ENCODE measurements at places on chromosomes 12 and 14.

DNA sequence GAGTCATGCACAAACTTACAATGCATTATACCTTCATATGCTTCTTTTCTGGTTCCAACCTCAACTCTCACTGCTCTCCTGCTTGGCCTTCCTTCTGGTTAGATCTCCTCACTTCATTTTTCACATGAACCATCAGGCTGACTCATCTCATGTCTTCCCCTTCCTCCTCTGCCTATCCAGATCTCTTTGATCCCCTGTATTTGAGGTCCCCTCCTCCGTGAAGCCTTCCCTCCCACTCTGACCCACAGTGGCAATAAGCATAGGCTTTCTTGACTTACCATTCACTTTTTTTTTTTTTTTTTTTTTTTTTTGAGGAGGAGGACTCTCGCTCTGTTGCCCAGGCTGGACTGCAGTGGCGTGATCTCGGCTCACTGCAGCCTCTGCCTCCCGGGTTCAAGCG, 14.7 kb upstream of the ASIC1 start:
- no peak for DNase-seq

- DNase-seq, result no peak
Observed at GRCh38 chr14:61706096-61706690, 10.9 kb downstream of the HIF1A start.

DNA sequence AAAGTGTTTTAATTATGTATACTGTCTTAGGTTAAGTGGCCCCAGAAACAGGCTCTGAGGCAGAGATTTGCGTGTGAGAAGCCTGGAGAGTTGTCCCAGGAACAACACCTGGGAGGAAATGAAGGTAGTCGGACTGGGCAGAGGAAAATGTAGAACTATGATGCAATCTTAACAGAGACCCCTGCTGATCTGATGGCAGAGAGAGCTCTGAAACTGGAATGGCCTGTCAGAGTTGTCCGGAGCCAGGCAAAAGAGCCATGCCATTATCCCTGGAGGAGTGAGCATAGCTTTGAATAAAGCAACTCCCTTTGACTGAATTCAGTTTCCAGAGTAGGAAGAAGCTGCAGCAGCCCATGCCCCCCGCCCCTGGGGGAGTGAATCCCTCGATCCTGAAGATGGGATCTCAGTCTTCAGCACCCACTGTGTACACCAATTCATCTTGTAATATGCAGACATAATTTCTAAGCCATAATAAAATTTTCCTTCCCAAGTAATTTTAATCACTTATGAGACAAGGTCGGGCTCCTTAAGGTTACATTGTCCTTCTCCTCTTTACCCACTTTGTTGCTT, 264.8 kb downstream of the PDZRN4 start:
- DNase-seq, result no peak

DNA sequence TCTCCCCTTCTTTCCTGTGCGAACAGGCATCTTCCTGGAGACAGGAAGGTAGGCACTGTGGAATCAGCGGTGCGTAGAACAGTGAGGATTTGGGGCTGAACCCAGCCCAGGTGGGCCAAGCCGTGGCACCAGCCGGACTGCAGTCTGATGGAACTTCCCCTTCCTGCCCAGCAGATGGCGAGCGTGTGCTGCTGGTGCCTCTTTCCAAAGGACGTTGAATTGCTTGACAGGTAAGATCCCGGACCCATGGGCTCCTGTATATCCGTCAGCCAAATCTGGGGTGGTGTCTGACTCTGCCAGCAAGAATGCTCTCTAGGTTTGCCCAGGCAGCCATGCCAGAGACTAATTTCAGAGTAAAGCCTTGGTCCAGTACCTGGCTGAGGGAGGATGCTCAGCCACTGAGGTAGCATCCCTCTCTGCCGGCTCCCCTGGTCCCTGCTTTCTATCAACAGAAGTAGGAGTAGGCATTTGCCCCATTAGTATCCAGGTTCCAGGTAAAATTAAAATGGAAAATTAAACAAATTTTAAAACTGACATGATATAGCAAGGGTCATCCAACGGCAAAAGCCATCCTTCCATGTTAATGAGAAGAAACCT, 21.1 kb upstream of the KCNA5 start:
- no peak for DNase-seq

GRCh38 chr14:63435838-63436237, 107.3 kb downstream of the PPP2R5E start:
- DNase-seq, result no peak

GRCh38 chr12:1534748-1535147, 59.6 kb downstream of the FBXL14 start:
- no peak for DNase-seq
